ENCODE measurements at places on chromosomes 3 and 15.

DNA sequence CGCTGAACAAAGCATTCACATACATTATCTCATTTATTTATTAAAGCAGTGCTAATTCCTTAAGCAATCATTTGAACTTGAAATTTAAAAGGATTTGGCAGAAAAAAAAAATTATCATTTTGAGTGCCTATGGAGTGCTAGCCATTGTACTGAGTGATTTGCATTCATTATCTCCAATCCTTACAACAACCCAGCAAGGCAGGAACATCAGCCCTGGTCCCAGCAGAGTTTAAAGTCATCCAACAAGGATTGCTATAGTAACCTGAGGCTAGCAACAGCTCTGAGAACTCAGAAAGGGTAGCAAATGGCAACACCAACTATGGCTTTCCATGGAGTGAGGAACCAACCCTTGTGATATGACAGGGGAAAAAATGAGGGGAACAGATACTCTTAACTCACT, 237.6 kb upstream of the SETMAR start:
- DNase-seq, result no peak

GRCh38 chr15:65079580-65079979, 3.0 kb downstream of the KBTBD13 start:
- no peak for DNase-seq

DNA sequence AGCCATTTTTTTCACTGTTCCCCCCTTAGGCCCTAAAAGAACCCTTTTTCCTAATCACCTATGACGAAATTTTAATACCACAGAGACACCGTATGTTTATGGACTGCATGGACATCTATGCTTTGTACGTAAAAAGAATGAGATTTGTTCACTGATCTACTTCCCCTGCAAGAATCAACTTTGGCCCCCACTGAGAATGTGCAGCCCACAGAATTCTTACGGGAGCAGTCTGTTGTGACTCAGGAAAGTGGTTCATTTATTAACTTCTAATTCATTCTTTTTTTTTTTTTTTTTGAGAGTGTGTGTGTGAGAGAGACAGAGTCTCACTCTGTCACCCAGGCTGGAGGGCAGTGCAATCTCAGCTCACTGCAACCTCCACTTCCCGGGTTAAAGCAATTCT, 17.6 kb downstream of the EIF4E3 start:
- DNase-seq, result no peak

- DNase-seq, result no peak
Measured at GRCh38 chr15:62573876-62574275, 408.8 kb upstream of the C2CD4B start.

GRCh38 chr3:5168110-5168509, 19.4 kb upstream of the EDEM1 start:
- DNase-seq, result no peak

DNA sequence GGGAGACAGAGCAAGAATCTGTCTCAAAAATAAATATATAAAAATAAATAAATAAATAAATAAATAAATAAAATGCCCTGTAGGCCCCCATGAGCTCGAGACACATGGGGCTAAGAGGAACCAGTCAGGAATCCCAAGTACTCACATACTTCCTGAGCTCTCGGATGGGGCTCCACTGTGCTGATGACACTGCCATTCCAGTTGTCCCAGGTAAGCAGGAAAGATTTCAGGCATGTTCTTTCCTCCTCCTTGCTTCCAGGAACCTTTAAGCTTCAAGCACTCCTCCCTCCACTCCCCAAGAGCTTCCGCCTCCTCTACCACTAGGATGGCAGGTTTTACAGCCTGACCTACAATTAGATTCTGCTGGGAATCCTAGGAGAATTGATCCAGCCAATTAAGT, 113.4 kb downstream of the SLC49A4 start:
- no peak for DNase-seq

GRCh38 chr15:90165157-90165556, 36.0 kb upstream of the SEMA4B start:
- DNase-seq, result no peak

GRCh38 chr3:154095832-154096421, 25.3 kb upstream of the ARHGEF26 start:
- DNase-seq, result no peak

DNA sequence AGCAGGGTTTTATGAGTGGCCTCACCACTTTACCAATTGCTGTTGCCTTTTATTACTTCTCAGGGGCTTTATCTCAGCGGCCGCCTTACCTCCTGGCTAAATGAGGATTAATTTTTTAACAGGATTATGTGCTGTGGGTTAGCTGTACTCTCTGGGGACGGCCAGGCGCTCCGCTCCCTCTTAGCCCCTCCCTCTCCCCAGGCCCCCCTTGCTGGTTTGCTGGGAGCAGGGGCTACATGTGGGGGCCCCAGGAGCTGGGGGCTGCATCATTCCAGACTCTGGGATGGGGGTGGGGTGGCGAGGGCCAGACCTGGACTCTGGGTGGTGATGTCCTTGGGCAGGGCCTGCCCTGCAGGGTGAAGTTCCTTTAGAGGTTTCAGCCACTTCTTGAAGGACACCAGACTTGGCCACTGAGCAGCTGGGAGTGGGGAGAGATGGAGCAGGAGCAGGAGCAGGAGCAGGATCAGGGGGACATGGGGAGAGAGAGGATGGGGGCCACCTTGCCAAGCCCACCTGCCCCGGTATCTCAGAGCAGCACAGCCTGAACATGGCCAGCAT, 196.1 kb downstream of the GOLGA6L6 start:
- no peak for DNase-seq

DNA sequence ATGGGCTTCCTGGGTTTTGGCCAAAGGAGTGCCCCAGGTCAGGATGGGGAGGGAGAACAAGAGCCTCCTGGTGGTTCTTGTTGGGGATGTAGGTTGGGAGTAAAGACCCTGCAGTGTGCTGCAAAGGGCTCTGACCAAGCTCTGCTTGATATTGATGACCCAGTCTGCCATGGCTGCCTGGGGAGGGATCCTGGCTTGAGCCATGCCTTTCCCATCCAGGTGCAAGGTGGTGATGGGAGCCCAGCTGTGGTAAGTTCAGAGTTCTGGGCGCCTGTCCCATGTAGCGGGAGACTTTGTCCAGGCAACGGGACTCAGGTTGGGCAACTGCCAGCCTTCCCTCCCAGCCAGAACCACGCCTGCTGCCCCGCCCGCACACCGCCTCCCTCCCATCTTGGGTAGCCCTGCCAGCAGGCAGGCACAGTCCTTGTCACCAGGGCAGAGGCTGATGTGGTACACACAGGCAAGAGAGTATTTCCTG, 2.6 kb downstream of the GNAI2 start:
- no peak for DNase-seq

- no peak for DNase-seq
Measured at GRCh38 chr3:57046101-57046765, 14.2 kb upstream of the SPATA12 start.

GRCh38 chr3:55380561-55380960, 106.5 kb downstream of the WNT5A start:
- DNase-seq, result no peak

DNA sequence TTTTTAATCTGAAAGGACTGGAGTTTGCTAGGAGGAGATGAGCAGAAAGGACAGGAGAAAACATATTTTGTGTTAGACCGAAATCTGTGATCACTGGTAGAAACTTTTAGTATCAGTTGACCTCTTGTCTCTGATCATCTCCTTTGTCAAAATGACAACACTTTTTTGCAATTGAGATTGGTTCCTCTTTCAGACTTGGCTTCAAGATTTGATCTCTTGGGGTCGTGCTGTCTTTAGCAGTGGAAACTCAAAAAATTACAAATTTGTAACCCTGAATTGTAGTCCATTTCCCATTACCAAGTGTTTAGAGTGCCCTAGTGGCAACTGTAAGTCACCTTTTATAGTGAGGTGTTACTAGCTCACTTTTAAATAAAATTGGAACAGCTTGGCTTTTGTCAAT, 107.4 kb downstream of the KLHL25 start:
- DNase-seq, result no peak

DNA sequence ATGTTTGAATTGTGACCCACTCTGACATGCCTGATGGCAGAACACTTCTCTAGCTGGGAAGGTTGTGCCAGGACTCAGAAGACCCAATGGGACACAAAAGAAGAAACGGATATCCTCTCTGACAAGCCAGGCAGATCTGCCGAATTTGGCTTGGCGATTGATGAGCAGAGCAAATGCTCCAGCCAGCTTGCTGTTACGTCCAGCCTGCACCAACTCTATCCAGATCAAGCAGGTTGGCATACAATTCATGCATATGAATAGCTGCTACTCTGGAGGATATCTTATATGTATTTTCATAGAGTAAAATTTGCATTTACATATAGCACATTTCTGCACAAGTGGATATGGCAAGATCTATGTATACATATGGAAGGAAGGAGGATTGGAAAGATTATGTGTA, 102.8 kb downstream of the PEX5L start:
- no peak for DNase-seq

GRCh38 chr3:117645561-117646242, 936.1 kb downstream of the TUSC7 start:
- DNase-seq, result no peak

DNA sequence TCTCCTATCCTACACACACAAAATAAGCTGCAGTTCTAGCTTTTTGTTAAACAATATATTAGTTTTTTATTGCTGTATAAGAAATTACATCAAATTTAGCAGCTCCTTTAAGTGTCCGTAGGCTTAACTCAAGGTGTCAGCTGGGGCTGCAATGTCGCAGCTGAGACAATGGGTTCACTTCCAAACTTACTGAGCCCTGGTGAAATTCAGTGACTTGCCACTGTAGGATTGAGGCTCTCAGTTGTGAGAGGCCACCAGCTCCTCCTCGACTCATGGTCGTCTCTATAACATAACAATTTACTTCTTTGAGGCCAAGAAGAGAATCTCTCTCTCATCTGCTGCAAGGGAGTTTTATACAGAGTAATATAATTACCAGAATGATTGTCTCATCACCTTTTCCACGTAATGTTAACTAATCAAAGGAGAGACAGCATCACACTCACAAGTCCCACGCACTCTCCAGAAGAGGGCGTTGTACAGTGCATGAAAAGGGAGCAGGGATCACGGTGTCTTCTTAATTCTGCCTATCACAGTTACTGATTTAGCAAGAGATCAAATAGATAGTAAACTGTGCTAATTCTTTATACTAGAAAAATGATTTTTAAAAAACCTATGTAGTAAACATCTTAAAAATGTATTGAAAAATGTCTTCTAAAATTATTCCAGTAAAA, 735.6 kb upstream of the GBE1 start:
- DNase-seq, result no peak

DNA sequence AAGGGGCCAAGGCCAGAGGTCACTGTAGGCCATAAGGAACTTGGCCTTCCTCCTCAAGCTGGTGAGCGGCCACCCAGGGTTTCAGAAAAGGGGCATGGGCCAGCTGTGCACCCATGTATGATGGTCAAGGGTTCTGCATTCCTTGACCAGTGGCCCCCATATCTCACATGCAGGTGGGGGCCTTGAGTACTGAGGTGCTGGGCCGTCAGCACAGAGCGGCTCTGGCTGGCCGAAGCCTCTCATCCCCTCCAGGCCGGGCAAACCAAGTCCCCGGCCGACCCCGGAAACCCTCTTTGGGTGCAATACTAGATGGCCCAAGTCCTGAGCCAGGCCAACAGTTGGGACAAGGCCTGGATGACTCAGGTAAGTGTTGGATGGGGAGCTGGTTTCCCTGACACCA, 9.5 kb downstream of the ALG3 start:
- no peak for DNase-seq

DNA sequence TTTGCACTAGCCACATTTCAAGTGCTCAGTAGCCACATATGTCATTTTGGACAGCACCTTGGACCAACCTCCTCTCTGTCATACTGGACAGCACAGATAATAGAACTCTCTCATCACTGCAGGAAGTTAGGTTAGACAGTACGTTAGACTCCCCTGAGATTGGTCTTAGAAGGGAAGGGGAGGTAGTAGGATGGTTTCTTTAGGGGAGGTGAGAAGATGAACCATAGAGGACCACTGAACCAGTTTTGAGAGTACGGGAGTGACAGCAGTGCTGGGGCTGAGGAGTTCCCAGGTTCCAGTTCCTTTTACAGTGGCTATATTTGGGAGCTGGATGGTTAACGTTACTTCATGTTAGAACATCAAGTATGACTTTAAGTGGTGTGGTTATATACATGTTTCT, 7.8 kb downstream of the LRCH3 start:
- DNase-seq, result no peak

GRCh38 chr3:57598765-57599360, 1.7 kb upstream of the ARF4 start:
- DNase-seq, result no peak

DNA sequence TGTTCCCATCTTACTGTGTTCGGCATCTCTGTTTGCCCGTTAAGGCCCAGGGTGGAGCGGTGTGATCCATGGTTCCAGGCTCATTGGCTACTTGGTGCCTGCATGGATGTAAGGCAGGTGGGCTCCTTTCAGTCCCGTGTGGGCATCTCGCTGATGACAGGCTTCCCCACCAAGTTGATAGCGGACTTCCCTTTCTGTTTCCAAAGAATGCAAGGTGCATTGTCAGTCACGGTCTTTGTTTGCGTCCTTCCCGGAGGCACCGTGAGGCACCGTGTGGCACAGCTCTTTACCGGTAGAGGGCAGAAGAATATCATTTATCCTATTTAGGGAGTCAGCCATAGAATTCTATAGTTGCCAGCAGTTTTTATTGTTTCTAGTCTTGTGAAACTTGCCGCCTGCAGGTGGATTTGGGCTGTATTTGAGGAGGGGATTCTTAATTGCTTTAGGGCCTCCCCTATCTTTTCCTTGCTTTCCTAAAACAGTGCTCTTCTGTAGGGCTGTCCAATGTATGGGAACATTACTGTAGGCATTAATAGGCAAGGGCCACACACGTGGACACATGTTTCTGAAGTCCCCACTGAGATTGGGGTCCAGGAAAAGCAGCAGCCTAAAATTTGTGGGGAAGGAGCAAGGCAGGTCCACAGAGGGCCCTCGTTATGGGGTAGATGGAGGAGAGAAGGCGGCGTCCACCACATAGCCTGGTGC, 244.1 kb downstream of the SLCO3A1 start:
- DNase-seq, result peak; percentile 44

DNA sequence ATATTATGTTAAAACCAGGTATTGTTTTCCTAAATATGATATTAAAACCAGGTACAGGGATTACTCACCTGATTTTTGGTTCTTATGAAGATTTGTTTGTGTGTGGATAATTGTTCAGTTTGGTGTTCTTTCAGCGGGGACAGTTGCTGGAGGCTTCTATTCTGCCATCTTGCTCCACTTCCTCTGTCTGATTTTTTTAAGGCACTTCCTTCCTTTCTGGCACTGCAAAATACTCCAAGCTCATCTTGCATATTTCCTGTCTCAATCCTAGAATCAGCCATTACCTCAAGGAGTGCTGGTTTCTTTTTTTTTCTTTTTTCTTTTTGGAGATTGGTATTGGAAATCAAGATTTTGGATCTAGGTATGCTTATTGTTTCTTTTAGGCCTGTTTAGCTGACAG, 229.9 kb downstream of the SV2B start:
- no peak for DNase-seq
